ENCODE measurements at places on chromosomes 6 and 20.

GRCh38 chr6:95693108-95693507 is 115.8 kb downstream of the MANEA start:
- DNase-seq, result no peak

DNA sequence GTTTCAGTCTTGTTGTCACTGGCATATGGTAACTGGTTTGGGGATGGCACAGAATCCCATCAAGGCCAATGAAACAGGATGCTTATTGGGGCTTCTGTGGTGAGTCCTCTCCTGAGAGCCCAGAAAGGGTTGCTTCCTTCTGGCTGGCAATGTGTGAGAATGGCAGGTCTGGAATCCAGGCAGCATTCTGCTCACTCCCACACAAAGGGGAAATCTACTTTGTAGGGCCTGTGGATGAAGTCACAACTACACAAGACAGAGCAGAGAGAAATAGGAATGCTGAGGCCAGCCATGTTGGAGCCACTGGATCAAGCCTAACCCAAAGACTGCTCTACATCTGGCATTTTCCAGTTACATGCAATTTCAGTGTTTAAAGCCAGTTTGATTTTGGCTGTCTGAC is 15.7 kb downstream of the PLAGL2 start:
- DNase-seq, result no peak

DNA sequence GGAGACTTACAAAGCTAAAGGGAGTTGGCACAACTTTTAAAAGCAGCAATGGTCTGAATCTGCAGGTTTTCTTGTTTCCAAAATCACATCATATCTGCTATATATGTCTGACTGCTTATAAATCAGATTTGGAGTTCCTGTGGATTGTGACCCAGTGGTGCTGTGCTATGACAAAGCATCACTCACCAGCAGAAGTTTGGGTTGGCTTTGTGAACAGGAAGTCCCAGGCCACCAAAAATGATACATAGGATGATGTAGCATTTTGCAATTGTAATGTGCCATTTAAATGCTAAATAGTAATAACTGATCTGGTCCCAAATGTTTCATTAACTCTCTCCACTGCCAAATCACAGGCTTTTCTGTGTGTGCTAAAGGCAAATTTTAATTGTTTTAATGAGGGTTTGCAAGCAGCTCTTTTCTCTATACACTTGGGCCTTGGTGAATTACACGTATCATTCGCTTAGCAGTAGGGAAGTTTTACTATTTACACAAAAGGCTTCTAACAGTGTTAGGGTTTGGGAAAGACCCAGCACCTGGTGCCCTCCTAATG is 60.8 kb downstream of the SYNDIG1 start:
- DNase-seq, result no peak

DNA sequence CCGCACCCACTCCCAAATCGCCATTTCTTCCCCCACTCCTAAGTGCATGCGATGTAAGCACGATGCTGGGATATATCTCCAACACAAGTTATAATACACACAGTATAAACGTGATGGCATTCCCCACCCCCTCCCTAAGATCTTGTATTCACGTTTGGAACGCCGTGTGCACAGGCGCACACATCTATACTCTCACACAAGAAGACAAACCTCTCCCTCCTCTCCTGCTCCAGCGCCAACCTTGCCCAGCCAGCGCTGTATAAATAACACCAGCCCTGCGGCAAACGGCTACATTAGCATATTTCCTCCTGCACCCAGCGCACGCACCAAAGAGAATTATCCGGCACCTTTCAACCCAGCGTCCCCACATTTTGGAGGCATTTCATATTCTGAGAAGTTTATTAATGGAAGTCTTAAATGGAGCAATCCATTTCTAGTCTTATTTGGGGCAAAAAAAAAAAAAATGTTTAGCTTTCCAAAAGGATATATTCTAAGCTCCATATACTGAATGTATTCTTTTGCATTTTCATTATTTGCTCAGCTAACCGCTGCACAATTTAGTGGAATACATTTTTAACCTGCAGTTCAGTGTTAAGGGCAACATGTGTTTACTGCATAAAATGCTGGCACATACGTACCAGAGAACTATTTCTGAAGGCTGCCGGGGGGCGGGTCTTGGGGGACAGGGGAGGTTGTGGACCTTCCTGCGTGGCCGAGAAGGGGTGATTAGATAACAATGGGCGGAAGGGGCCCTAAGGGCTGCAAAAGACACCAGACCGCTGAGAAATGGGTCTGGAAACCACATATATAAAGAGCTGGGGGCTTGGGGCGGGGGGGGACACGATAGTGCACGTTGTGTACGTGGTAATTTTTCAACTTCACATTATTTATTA is 1.1 kb upstream of the SLC22A23 start:
- DNase-seq, result no peak

GRCh38 chr20:64036346-64037198 is 590 bp downstream of the C20orf204 start:
- DNase-seq, result no peak

DNA sequence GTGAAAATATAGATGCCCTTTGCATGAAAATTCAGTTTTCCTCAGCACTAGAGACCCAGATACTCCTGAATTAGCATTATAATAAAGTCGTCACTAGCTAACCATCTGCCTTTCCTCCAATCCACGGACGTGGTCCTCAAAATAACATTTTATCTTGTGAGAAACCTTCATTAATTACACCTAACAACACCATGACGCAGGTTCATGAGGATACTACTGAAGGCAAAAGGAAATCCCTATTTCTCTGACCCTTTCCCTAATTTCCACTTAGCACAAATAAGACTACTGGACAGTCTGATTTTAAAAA is 1.3 kb upstream of the PNISR start:
- no peak for DNase-seq

DNA sequence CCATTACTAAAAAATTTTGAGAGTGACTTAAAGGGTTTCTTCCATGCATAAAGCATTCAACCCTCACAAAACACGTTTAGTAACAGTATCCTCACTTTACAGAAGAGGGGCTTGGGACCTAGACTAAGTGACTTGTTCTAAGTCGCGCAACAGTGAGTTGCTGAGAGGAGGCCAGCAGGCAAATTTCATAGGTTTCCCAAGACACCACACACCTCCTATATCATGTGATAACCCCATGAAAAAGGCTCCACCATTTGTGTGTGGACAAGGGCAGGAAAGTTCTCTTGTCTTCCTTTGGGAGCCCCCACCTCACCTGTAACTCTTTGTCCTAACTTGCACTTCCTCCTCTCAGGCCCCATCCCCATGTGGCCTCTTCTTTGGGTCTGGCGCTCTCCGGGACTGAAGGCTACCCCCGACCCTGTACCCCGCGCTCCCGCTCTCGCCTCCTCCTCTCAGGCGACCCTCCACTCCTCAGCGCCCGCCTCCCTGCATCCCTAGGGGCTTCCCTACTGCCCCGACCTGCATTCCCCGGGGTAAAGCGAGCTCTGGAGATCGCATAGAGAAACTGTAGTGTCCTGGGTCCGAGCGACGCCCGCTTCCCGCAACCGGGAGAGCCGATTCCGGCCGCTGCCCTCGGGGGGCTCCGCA is 392 bp downstream of the PSMB8 start:
- DNase-seq, result no peak

DNA sequence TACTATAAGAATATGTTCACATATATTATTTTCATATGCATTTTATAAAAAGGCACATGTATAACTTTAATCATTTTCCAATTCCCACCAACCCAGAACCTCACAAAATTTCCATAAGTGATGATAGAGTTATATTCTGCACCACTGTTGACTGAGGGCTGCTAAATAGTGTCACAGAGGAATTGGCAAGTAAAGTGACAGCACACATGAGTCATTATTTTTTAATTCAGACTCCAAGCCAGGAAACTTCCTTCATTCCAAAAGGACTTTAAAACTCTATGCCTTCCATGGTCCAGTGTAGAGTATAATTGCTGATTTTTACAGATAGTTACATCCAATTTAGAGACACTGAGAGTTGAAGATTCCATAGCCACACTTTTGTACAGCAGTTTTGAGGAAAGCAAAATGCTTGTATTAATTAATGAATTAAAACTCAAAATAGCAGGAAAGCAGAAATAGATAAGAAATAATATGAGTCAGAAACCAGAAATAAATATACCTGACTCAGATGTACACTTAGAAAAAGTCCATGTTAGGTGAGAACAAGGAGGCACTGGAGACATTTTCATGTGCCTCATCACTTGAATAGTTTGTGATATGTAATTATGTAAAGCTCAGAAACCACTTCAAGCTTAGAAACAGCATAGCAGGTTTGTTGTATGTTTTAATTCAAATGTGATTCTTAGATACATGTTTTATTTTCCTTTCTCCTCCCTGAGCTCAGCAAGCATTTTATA is 425.2 kb upstream of the OPRM1 start:
- no peak for DNase-seq
